ENCODE measurements at places on chromosomes 16 and 17.

DNA sequence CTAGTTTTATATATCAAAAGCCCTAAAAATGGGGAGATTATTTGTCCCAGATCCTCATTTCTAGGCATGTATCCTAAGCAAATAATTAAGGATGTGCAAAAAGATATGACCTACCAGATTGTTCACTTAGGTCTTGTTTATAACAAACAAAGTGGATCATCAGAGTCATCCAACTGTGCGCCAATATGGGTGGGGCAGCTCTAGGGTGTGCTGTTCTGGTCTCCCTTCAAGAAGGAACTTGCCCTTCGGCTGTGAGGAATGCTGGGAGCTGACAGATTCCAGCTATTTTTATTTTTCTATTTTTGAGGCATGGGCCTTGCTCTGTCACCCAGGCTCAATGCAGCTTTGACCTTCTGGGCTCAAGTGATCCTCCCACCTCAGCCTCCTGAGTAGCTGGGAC is 13.8 kb downstream of the CHP2 start:
- DNase-seq, result no peak

DNA sequence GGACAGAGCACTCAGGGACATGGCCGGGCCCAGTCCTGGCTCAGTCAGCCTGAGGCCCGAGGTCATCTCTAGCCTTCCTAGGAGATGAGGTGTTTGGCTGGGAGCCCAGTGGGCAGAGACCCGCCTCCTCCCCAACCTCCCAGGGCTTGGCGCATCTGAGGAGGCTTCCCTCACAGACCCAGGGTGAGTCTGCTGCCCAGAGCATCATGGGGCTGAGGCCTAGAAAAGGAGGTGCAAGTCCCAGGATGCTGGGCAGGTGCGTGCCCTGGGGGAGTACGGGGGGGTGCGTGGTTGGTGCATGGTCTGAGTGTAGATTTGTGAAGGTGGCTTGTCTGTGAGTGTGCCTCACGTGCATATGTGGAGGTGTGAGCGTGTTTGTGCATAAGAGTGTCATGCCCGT is 4.7 kb downstream of the PDE6G start:
- peak; percentile 20 for DNase-seq

DNA sequence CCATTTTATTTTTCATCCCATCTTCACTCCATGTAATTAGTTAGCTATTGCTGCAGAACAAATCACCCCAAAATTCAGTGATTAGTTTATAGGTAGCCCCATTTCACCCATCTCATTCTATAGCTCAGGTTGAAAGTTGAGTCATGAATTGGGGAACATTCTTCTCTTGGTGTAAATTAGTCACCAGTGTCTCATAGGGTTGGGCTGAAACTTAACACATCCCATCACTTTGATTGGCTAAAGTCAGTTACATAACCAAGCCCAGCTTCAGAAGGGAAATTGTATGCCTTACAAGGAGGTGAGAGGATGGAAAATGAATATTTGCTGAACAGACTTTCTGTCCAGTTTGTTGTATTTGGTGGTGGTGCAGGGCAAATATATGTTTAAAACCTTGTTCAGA is 477.5 kb downstream of the WWOX start:
- DNase-seq, result no peak

GRCh38 chr17:68127914-68128313 is 92.4 kb downstream of the KPNA2 start:
- DNase-seq, result no peak

DNA sequence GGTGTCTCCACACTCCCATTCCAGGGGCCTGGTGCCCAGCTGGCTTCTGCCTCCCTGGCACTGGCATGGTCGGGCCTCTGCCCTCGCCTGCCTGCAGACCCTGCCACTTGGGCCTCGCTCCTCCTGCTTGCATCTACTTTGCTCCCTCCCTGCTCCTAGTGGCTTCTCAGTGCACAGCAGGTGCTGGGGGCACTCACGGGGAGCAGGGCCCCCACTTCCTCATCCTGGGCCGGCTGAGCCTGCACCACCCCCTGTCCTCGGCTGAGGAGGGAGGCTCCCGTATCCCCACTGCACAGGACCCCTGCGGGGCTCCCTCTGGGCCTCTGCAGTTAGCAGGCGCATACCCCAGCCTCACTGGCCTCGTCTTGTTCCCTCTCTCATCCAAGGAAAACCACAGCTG is 35.2 kb downstream of the CIBAR2 start:
- DNase-seq, result no peak

- DNase-seq, result no peak
Measured at GRCh38 chr17:5871666-5872065, 198.5 kb upstream of the WSCD1 start.

GRCh38 chr17:70527364-70527888 is 358.1 kb downstream of the KCNJ2 start:
- no peak for DNase-seq

DNA sequence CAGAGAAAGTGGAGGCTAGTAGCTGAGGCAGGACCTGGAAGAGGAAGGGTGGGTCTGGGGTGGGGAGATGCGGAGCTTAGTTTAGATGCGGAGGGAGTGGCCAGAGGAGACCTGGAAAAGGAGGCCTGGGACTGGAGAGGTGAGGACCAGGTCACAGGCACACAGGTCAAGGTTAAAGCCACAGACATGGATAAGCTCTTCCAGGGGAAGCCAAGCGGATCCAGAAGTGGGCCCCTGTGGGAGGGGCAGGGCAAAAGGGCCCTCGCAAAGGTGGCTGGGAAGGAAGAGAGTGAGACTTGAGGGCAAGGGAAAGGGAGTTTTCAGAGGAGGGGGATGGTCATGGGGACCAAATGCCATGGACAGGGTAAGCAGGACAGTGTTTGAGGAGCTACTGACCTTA is 13.9 kb upstream of the MLLT6 start:
- no peak for DNase-seq

GRCh38 chr16:81600275-81600674 is 155.7 kb downstream of the CMIP start:
- DNase-seq, result peak; percentile 90

DNA sequence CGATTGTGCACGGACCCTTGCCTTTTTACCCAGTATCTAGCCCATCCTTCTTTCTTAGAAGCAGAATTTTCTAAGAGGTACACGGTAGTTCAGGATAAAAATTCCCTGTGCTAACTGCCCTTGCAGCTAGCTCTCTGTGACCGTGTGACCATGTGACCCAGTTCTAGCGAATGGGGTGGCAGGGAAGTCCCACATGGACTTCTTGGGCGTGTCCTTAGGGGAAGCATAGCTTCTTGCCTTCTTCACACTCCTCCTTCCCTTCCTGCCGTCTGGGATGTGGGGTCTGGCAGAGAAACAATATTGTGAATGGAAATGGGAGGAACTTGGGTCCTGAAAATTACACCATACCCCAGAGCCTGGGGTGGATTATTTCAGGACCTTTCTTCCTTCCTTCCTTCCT is 670.7 kb downstream of the MAF start:
- DNase-seq, result no peak

- DNase-seq, result peak; percentile 92
Measured at GRCh38 chr17:57293077-57293476, 36.8 kb downstream of the MSI2 start.

All from SW480 (cell line).